ENCODE measurements at places on chromosomes 7 and 10.

DNA sequence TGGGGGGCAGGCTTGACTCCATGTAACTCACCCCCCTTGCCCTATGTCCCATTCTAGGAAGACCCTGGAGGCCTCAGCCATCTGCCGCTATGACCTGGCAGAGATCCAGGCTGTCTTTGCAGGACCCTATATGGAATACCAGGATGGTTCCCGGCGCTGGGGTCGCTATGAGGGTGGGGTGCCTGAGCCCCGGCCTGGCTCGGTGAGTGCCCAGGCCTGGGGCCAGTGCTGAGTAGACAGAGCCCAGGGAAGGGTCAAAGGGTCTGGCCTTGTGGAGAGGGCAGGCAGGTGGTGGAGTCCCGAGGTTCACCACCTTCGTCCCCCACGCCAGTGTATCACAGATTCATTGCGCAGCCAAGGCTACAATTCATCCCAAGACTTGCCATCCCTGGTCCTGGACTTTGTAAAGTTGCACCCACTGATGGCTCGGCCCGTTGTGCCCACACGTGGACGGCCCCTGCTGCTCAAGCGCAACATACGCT, 7.5 kb downstream of the MRPL43 start:
- DNase-seq = no peak
- no peak overlapping the region for H3K27ac ChIP-seq
- peaks cover 41% of the 10 kb centered on the region for H3K36me3 ChIP-seq
- no peaks in the 10 kb centered on the region for H3K27me3 ChIP-seq
- H3K4me3 ChIP-seq = no peak overlapping the region

DNA sequence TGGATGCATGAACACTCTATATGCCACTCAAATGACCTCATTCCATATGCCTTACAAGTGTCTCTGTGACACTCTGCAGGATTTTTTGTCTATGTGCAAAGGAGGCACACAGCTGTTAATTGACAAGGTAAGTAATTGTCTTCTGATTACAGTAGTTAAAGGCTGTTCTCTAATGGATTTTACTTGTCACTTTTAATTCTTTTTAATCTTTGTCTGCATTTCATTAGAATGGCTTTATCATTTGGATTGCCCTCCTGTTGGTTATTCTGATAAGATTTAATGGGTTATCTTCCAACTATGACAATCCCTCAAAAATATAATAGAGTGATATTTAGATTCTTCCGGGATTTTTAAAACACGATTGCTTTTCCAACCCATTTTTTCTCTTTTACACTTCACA, 290.0 kb upstream of the TEX47 start:
- H3K27me3 ChIP-seq = no peaks in the 10 kb centered on the region
- no peak for DNase-seq
- H3K27ac ChIP-seq = no peak overlapping the region
- no peaks in the 10 kb centered on the region for H3K4me1 ChIP-seq
- H3K4me3 ChIP-seq = no peak overlapping the region
- no peaks in the 10 kb centered on the region for H3K36me3 ChIP-seq

DNA sequence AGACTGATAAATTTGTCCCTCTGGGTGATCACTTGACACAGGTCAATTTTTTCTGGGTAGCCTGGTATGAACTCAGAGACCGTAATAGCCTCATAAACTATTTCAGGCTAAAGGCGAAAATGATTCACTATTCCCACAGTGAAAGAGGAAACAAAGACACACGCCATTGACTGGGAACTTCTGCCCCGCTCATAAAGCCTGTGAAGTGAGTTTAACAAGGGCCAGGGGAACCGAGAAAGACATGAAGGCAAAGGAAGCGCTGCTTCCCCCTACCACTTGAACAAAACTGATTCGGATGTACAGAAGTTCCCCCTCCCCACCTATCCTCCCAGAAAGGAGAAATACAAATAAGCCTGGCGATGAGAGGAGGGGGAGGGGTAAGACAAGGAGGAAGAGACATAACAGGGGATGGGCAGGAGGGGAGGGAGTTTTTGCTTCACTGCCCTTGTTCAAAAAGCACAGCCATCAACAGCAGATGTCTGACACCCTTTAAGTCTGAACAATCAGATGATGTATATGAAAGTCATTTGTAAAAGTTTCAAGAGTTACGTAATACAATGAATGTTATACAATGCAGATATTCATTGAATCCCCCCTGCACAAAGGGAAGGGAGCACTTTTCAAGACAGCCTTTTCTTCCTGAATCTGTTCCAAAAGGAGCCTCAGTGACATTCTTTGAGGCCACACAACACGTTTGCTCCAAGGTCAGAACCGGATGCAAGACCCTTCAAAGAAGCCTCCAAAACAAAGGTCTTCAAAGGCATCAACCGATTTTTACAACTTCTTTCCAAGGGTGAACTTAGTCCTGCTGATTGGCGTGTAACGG, 734 bp downstream of the ABCB4 start:
- no peaks in the 10 kb centered on the region for H3K36me3 ChIP-seq
- peaks cover 31% of the 10 kb centered on the region for H3K4me1 ChIP-seq
- peak overlapping the region; percentile 78 for H3K27ac ChIP-seq
- H3K27me3 ChIP-seq = peaks cover 11% of the 10 kb centered on the region

DNA sequence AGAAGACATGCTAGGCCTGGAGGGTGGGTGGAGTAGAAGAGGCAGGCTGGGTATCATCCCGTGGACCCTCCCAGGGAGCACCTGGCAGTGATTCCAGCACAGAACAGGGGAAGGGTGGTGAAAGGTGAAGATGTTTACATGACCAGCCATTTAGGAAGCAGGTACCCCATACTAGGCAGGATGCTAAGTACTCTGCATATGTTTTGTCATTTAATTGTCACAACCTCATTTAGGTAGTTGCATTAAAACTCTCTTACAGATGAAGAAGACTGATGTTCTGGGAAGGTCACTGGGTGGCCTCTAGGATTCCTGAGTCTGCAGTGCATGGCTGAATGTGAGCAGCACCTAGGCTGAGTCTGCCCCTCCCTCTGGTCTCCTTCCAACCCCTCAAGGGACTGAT, 15.2 kb downstream of the ITPRIP start:
- H3K4me1 ChIP-seq = peaks cover 97% of the 10 kb centered on the region
- no peaks in the 10 kb centered on the region for H3K27me3 ChIP-seq
- DNase-seq = no peak
- H3K36me3 ChIP-seq = no peaks in the 10 kb centered on the region

- no peak overlapping the region for H3K27ac ChIP-seq
- DNase-seq = no peak
- H3K4me1 ChIP-seq = no peaks in the 10 kb centered on the region
- H3K27me3 ChIP-seq = no peaks in the 10 kb centered on the region
- H3K36me3 ChIP-seq = no peaks in the 10 kb centered on the region
Observed at GRCh38 chr7:33941418-33941817, 36.1 kb downstream of the BMPER start.

DNA sequence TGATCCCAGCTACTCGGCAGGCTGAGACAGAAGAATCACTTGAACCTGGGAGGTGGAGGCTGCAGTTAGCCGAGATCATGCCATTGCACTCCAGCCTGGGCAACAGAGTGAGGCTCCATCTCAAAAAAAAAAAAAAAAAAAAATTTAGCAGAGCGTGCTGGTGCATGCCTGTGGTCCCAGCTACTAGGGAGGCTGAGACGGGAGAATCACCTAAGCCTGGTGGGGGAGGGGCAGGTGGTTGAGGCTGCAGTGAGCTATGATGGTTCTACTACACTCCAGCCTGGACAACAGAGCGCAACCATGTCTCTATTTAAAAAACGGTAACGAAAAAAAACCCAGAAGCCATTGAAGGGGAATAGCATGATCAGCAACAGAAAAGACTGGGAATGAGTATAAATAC, 89.9 kb downstream of the ARHGAP12 start:
- DNase-seq = no peak
- H3K4me3 ChIP-seq = no peak overlapping the region
- peaks cover 12% of the 10 kb centered on the region for H3K36me3 ChIP-seq

Measured in CD14-positive monocyte (primary cell).